ENCODE measurements at places on chromosomes 16 and 17.

DNA sequence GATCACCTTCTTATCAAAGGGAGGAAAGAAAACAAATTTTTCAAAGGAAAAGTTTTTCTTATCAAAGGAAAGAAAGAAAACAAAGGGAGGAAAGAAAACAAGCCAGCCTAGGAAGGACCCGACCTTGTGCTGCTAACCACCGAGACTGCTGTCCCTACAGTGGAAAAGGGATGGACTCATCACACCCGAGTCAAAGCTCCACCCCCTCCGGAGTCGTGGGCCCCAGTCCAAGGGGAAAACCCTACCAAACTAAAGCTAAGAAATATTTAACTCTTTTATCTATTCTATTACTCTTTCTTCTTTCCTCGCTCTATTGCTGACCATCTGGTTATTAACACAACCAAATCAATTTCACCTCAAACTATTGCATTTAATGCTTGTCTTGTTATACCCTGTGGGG lies 6.1 kb upstream of the ENDOV start:
- no peak for DNase-seq

DNA sequence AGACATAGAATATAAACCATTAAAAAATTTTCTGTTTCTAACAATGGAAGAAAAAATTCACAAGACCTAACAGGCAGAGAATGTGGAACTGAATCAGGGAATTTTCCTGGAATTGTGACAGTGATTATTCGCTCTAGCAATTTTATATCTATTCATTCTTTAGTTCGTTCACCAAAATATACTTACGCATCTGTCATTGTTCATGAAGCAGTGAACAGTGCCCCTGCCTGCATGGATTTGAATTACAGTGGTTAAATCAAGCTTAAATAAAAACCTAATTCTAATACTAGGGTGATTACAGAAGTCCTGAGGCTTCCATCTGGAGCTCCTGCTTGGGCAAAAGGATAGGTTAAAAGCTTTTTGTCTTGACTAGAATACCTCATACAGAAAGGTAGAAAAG lies 48.6 kb downstream of the ABCA8 start:
- no peak for DNase-seq

- DNase-seq, result peak; percentile 73
Observed at GRCh38 chr16:11783319-11784037, 13.6 kb downstream of the ZC3H7A start.

- no peak for DNase-seq
Observed at GRCh38 chr16:88499836-88500251, 46.8 kb downstream of the ZFPM1 start.

DNA sequence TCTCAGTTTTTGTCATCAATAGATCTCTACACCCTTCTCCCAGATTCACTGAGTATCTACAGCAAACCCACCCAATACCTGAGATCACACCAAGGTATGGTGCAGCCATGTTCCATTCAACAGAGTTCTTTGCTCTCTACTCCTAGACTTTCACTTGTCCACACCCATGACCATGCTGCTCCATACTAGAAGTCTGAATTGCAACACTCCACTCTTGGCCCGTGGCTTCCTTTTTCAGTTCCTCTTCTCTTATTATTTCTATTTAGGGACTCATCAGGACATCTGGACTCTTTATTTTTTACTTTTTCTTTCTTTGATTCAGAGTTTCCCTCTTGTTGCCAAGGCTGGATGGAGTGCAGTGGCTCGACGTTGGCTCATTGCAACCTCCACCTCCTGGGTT lies 37.1 kb downstream of the YWHAE start:
- no peak for DNase-seq

GRCh38 chr17:32523017-32523680 lies 36.4 kb downstream of the CDK5R1 start:
- DNase-seq, result peak; percentile 39

- DNase-seq, result no peak
Observed at GRCh38 chr17:9150446-9151090, 129.3 kb downstream of the NTN1 start.

DNA sequence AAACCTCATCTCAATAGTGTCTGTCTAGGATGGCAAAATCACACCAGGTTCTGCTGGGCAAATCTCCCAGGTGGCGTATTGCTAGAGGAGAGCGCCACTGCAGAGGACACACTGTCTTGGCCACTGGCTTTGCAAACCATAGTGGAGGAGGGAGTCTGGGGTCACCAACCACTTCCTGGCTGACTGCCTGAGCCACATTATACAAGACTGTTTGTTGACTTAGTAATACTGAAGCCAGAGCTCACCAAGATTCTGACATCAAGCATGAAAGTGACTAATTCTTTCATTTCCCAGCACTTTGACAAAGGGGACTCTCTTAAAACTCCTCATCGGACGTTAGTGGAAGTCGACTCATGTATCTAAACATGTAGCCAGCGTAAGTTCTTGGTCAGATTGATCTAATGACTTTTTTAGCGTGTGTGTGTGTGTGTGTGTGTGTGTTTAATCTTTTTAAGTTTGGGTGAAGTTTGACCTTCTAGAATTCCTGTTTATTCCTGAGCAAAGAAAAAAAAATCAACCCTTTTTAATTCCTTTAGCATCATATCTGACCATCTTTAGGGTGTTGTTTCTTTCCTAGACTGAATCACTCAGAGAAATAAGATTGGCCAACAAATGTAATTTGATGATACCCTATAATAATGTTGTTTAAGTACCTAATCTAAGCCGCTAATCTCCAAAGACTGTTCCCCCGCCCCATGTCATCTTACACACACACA lies 13.7 kb downstream of the PITPNC1 start:
- peak; percentile 77 for DNase-seq

GRCh38 chr17:58156839-58157803 lies 8.9 kb downstream of the OR4D1 start:
- DNase-seq, result peak; percentile 47

- no peak for DNase-seq
Observed at GRCh38 chr16:66296591-66296990, 69.9 kb upstream of the CDH5 start.

DNA sequence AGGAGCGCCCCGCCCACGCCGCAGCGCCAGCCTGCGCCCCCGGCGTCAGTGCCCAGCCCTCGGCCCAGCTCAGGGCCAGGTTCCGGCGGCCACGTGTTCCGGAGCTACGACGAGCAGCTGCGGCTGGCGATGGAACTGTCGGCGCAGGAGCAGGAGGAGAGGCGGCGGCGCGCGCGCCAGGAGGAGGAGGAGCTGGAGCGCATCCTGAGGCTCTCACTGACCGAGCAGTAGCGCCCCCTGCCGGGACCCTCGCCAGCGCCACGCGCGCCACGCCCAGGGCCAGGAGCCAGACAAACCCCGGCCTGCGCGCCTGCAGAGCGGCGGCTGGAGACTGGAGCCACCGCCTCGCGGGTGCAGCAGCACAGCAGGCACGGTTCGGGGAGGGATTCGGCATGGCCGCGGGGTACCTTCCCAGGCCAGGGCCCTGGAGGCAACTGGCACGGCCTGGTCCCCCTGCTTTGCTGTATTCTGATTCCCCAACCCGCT lies 9.3 kb downstream of the CORO6 start:
- DNase-seq, result peak; percentile 94

DNA sequence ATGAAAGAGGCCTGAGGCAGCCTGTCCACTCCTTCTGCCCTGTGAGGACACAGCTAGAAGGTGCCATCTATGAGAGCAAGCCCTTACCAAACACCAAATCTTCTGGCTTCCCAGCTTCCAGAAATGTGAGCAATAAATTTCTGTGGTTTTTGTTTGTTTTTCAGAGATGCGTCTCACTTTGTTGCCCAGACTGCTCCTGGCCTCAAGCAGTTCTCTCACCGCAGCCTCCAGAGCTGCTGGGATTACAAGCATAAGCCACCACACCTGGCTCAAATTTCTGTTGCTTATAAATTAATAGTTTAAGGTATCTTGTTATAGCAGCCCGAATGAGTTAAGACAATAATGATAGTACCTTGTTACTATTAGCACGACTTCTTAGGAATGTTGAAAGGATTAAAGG lies 12.5 kb upstream of the SLC16A11 start:
- DNase-seq, result no peak

GRCh38 chr17:11578998-11579397 lies 19.3 kb upstream of the DNAH9 start:
- DNase-seq, result no peak

GRCh38 chr17:48002916-48003416 lies 32.1 kb downstream of the CDK5RAP3 start:
- no peak for DNase-seq

DNA sequence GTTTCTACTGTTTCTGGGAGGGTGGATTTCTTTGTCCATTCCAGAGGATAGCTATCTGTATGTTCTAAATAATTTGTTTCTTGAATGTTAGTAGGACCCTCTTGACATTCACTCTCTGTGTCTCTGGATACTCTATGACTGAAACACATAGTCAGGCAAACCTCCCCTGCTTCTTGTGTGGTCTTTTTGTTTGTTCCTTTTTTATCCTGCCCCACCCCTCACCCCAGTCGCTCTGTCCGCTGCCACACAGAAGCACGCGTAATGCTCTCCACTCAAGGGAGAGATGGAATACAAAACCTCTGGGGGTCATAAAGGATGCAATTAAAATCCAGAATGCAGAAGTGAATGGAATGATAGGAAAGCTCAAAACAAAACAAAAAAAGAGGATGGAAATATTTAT lies 253.1 kb downstream of the RBFOX1 start:
- no peak for DNase-seq

GRCh38 chr16:20798364-20798763 lies 7.9 kb downstream of the ERI2 start:
- DNase-seq, result no peak

DNA sequence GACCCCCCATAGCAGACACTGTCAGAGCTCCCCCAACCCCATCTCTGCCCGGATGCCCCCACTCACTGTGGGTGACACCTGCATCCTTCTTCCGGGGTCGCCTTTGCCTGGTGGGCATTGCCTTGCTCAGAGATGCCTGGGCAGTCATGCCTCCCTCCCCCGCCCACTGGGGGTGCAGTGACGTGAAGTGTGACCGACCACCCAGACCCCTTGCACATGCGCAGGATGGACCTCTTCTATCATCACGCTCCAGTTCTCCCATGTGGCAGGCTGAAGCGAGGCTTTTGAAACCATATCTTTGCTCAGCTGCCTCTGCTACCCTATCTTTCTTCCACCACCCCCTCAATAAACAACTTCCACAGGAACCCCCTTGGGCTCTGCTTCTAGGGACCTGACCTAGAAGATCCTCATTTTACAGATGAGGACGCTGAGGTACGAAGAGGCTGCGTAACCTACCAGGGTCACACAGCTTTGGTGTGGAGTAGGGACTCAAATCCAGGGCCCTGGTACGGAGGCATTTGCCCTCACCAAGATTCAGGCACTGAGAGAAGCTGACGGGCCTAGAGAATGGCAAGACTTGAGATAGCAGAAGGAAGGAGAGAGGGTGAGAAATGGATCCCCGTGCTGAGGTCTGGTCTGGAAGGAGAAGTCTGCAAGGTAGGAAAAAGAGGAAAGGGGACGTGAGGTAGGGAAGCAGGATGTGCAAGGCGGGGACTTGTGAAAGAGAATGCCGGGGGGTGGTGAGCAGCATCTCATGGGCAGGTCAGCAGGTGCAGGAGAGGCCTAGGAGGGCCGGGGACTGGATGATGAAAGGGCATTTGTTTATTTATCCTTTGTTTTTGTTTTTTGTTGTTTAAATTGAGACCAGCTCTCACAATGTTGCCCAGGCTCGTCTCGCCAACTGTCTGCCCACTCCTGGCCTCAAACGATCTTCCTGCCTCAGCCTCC lies 14.4 kb downstream of the NLRC5 start:
- no peak for DNase-seq

DNA sequence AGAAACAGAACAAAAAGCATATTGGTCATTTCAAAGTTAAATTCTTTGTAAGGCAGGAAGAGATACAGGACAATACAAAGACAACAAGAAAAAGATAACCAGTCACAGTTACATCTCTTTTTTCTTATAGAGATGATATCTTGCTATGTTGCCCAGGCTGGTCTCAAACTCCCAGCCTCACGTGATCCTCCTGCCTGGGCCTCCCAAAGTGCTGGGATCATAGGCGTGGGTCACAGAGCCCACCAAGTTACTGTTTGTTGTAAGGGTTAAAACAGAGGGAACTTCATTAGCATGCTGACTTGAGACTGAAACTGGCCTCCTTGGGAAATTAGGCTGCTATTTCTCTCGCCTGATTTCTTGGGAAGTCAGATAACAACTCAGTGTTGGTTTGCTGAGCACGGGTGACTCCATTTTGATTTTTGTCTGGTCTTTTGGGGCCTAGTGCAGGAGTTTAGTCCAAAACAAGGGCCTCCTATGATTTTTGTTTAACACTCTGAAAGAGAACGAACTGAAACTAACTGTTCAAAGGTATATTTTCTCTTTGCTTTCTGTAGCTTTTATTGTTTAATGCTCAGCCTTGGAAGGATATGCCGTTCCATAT lies 31.5 kb upstream of the SEC14L1 start:
- DNase-seq, result no peak

- peak; percentile 32 for DNase-seq
Observed at GRCh38 chr16:1678500-1679098, 520 bp downstream of the JPT2 start.

DNA sequence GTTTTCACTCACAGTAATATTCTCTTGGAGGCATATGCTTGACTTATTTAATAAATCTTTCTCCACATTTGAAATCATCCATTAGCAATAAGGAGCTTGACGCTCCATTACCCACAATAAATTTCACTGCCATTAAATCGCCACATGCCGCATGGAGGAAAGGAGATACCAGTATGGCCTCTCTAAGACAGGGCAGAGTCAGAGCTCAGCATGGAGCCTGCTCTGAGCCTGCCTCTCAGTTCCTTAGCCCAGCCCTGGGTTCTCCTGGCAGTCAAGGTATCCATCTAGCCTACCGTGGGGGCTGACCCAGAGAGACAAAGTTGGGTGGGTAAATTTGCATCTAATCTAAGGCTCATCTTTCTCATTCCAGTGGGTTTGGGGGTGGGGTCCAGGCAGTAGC lies 80.3 kb upstream of the CES5A start:
- no peak for DNase-seq

DNA sequence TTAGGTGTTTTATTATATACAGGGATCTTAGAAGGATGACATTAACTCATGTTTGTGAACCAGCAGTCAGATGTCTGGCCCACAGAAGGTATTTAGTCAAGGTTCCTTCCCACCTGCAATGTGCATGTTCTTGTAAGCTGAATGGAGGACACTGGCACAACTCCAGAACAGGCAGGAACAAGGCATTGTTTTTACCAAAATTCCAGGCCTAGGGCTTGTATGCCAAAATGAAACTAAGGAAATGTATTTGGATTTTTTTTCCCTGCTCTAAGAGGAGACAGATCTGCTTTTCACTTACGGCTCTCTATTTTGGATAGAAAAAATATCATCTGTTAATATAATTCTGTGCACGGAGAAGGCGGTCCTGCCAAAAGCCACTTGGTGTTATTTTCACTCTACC lies 312.5 kb downstream of the GRIN2A start:
- no peak for DNase-seq

DNA sequence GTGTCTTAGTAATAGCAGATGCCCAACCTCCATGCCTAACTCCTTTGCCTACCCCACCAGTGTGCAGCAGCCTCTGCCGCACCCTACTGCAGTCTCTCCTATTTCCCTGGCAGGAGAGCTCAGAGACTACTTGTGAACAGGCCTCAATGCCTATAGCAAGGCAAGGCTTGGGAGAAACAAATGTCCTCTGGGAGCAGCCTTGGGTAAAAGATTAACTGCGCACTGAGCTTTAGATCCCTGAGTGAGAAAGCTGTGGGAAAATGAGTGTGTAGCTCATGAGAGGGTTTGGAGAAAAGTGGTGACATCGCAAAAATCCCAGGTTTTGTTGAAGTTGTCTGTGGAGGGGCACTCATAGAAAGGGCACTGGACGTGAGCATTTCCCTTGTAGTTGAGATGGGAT lies 335.8 kb downstream of the WWOX start:
- DNase-seq, result no peak

- no peak for DNase-seq
Observed at GRCh38 chr17:36001110-36001771, at the start of gene CCL15. Gene CCL15 (minus strand): TSS chr17:36001553. CDS start chr17:36001492, 61 bp downstream.
